Stimulated activated CD8-positive, alpha-beta memory T cell treated with anti-CD3 and anti-CD28 coated beads, Interleukin-15, amount 100 ng/mL, for 24 hours (primary cell): ENCODE measurements at places on chromosomes 2 and 18.

- no peak for DNase-seq
Measured at GRCh38 chr2:158967731-158968395, 577 bp upstream of the TANC1 start.

GRCh38 chr2:113777371-113777770 is 20.9 kb upstream of the SLC35F5 start:
- no peak for DNase-seq

DNA sequence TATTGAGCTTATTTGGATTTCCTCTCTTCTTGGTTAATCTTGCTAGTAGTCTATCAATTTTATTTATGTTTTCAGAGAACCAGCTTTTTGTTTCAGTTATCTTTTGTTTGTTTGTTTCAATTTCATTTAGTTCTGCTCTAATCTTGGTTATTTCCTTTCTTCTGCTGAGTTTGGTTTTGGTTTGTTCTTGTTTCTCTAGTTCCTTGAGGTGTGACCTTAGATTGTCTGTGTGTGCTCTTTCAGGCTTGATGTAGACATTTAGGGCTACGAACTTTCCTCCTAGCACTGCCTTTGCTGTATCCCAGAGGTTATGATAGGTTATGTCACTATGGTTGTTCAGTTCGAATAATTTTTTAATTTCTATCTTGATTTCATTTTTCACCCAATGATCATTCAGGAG is 141.6 kb downstream of the ZNF236 start:
- DNase-seq, result no peak

DNA sequence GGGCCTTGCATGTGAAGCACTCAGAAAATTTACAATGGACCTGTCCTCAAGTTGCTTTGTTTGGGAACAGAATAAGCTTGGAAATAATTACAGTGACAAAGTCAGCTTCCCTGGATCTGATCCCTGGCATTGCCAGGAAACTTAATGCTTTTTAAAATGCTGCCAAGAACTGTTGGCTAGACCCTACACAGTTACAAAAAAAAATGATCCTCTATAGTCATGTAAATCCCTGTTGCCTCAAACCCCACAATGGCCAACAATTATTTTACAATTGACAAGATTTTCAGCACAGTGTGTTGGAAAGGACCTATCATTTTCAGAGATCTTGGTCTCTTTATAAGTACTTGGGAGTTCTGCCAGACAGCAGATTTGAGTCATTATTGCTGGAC is 470.4 kb upstream of the ACVR2A start:
- DNase-seq, result no peak

DNA sequence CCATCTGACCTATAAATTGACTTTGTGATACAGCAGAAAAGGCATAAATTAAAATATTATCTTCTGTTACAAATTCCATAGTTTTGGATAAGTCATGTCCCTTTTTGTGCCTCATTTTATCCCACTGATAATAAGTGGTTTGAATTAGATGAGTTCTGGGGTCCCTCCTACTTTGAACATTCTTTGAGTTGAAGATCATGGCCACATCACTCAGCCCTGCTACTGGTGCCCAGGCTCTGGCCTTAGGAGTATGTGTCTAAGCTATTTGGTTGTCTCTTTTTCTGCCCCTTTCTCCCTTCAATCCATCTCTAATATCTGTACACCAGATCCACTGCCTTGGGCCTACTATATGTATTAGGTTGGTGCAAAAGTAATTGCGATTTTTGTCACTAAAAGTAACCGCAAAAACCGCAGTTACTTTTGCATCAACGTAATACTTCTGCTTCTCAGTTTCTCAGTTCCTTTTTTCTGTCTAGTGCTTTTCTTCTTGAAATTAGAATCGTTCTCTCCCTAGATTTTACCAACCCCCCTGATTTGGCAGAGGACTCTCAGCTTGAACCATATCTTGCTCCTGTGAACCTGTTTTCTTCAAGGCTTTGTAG is 362.5 kb upstream of the TNP1 start:
- DNase-seq, result no peak

GRCh38 chr2:65940856-65941255 is 494.1 kb upstream of the MEIS1 start:
- no peak for DNase-seq

GRCh38 chr2:7109533-7109885 is 192.3 kb downstream of the RNF144A start:
- no peak for DNase-seq

DNA sequence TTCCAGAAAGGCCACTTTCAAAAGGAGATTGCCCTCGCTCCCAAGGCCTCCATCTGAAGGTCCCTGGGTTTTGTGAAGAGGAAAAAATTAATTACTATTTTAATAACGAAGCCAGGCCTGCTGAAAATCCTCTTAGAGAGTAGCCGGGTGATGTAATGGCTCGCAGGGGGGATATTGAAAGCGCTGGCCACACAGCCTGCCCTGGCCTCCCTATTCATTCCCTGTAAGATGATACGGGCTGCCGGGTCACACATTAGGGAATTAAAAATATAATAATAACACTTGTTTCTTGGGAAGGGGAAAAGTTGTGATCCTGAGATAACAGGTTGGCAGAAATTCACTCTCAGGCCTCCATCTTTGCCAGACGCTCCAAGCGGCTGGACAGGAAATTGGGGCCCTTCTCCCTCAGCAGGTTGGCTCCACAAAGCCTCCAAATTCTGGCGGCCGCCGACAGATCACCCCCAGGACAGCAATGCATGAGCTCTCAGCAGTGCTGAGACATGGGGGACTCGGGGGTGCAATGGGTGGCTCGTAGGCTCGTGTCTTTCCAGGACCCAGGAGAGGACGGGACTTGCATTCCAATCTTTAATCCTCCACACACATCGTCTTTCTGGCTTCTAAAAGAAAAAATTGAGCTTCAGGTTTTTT is 299.9 kb upstream of the SALL3 start:
- no peak for DNase-seq

GRCh38 chr2:221388891-221389290 is 183.2 kb downstream of the EPHA4 start:
- no peak for DNase-seq

DNA sequence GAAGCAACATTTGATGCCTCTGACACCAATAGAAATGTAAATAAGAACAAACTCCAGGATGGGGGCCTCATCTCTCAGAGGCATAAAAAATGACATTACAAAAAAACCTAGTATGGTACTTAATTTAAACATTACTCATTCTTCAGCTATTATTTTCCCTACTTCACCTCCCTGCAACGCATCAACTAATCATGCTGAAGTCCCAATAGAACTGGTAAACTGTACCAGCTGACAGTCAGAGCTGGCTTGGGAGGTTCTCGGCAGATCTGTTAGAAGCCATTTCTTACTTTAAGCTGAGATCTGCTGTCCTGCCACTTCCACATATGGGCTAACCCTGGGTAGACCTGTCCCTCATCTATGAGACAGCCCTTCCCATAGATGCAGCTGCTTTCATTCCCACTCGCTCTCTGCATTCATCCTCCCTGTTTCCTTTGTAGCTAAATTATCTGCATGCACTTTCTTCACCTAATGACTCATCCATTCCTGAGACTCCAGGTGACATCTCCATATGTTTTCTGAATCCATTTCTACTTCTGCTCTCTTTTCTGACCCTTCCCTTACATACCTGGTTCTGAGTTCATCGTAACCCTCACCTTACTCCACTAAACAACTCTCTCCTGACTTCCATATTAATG is 108.1 kb downstream of the AOX1 start:
- DNase-seq, result no peak

DNA sequence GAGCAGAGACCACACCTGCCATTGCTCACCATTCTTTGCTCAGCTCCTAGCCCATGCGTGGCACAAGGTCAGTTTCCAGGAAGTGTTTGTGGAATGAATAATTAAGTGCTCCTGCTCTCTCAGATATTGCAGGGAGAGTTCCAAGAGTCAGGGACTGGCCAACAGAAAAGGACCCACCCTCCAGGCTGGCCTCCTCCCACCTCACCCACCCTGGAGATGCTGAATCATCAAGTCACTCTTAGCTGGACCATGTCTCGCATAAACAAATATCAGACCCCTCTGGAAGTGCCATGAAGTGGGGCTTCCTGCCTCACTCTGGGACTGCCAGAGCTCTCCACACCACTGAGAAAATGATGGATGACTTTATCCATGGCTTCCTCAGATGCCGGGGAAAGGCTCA is 256.0 kb downstream of the TNS1 start:
- DNase-seq, result no peak

GRCh38 chr2:172698041-172698863 is 37.4 kb upstream of the RAPGEF4 start:
- DNase-seq, result no peak

DNA sequence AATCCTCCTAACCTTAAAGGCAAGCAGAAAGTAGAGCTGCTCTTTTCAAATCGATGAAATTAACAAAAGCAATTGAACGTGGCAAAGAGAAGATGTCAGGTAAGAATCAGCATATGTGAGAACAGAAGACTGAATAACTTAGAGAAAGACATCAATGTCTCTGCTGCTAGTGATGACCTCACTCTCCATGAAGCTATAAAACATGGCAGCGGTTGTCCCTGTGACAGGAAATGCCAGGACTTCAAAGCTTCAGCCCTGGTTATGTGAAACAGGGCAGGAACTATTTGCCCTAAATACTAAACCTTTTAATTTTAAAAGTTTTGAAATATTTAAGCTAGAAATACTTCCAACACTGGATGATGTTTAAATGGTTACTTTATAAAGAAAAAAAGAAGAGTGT is 383.7 kb downstream of the XIRP2 start:
- DNase-seq, result no peak
